ENCODE measurements at places on chromosomes 4 and X.

DNA sequence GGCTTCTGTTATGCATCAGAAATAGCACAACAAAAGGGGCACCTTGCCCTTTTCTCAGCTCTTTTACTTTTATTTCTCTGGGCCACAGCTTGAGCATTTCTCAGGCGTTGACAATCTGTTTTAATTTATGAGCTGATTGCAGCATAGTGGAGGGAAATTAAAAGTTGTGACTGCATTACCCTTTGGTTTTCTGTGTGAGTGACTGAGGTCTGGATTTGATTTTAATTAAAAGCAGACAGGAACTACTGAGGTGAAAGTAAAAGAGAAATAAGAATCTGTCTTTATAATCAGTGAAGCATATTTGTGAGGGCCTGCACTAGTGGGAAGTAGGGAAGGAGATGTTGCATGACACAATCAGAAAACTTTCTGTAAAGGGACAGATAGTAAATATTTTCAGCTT lies 43.4 kb upstream of the GEMIN8 start:
- DNase-seq: no peak

GRCh38 chr4:112290341-112290740 lies 4.6 kb upstream of the TIFA start:
- DNase-seq: no peak

DNA sequence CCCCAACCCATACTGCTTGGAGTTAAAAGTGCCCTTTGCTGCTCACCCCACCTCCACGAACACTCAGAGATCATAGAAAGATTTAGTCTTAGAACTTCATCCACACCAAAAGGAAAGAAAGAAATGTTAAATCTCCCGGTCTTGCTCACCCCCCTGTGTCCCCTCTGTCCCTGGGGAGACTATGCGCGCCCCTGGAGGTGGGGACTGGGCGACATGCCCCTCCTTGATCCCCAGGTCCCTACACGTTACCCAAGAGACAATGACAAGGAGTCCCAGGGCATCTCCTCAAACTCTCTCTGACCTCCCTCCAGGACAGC lies 620 bp downstream of the ITM2A start:
- DNase-seq: no peak

GRCh38 chr4:104615926-104616325 lies 121.2 kb upstream of the CXXC4 start:
- DNase-seq: no peak

GRCh38 chr4:147854154-147854553 lies 122.3 kb downstream of the ARHGAP10 start:
- DNase-seq: no peak

DNA sequence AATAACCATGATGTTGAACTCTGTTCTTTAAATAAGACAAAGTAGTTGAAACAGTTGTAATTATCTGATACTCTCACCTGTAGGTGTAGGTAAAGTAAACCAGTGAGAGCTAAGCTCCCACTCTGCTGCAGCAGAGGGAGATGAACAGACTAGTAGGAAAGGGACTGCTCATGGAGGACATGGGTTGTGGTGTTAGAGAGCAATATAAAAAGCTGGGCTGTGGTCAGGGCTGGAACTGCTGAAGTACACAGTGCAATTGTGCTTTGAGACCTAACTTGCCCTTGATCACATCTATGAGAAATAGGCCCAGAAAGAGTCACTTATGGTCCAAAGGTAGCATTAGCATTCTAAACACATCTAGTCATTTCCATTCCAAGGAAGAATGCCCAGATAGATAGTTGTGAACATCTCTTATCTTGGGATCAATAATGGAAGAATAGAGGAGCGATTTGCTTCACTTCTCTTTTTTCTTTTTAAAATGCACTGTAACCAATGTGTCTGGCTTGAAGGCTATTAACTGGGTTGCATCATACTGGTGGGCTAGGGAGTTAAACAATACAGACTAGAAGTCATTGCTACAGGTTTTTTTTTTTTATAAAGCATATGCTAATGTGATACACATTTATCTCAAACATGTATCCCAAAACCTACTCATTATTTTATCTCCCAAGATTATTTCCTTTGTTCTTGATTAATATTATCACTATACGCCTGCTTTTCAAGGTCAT lies 251.3 kb upstream of the CENPE start:
- DNase-seq: no peak

Data from NCI-H510A (cell line).